NCI-H1105 (cell line): ENCODE measurements at places on chromosomes 2 and 18.

GRCh38 chr18:22503803-22504202 is 86.1 kb upstream of the CTAGE1 start:
- DNase-seq, result no peak

- no peak for DNase-seq
Observed at GRCh38 chr2:59882822-59883221, 670.6 kb downstream of the BCL11A start.

DNA sequence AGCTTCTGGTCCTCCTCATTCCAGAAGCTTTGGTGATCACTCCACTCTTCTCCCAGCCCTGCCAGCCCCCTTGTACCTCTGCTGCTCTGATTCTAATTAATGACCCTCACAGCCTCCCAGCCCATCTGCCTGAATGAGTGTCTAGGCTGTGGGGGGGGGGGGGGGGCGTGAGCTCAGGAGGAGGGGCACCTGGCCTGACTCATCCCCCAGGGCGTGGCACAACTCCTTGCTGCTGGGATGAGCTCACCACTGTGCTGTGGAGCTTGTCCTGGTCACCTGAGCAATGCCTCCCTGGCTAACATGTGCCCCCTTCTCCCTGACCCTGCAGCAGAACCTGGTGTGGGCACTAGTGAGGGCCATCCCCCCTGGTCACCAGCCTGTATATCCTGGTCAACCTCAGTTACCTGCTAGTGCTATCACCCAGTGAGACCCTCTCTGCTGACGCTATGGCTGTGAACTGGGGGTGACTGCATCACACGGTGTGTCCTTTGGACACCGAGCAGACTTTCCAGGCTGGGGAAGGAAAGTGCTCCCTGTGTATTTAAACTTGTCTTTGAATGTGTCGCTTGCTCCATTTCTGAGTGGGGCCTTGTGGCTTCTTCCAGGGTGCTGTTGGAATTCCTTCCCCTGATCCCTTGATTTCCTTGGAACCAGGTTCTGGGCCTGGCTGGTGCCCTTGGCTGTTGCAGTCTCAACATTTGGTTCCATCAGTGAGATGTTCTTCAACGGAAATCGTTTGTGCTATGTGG is 41.5 kb upstream of the PUM2 start:
- DNase-seq, result no peak

DNA sequence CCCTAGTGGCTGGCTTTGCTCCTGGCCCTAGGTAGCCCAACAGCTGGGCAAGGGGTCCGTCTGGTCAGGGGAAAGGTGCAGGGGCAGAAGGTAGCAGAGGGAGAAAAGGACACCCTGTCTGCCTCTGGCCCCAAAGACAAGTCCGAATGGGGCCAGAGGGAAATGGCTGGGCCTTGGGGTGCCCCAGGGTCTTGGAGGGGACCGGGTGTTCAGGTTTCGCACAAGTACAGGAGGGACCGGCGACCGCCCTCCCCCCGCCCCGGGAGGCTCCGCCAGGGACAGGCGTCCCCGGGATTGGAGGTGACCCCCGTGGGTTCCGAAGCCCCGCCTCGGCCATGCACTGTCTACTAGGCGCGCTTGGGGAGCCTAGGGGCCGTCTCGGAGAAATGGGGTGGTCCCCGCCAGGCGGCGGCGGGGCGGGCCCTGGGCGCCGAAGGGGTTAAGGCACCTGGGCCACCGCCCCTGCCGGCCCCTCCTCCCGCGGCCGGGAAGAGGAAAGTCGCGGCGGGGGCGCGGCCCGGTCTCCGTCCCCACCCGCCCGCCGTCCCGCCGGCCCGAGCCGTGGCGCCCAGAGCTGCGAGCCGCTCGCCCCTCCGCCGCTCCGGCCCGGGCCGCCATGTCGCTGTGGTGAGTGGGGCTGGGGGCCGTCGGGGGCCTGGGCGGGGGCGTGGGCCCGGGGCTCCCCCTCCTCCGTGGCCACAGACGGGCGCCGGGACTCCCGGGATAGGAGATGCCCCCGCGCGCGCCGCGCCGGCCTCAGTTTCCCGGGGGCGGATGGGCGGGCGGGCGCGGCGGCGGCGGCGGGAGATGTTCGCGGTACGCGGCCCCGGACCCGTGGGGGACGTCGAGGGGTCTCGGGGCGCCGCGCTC is at the start of gene B3GNT7:
Gene B3GNT7, plus strand, starts transcription at position 523 of the 870 bp plus-strand sequence. Its CDS starts 94 bp downstream, at position 617.
- no peak for DNase-seq

DNA sequence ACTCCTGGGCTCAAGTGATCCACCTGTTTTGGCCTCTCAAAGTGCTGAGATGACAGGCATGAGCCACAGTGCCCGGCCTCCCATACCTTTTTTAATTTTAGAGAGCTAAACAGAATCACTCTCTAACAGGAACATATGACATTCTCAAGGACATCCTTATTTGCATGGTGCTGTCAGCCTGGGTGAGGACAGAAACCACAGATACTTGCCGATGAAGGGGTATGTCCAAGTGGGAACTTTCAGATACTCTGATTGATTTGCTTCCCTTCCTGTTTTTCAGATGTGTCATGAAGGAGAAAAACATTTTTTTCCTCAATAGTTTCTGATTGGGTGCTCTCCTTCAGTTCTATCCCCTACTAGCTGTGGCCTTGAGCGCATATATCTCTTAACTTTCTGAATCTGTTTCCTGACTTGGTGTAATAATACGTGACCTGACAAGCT is 49.6 kb downstream of the MYO3B start:
- no peak for DNase-seq

DNA sequence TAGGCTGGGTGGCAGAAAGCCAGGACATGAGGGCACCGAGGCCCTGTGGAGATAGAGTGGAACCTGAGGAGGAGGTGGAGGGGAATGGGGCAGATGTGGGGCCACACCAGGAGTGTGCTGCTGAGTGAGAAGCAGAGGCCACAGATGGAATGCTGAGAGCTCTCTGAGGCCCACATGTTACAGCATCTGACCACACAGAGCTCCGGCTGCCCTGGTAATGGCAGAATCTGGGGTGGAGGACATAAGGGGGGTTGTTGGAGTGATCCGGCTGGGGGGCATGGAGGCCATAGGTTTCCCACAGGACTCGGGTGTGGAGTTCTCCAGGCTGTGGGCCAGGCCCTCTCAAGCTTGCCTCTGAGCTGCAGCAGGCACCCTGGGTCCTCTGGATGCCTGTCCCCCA is 3.8 kb downstream of the MZT2B start:
- DNase-seq, result no peak

DNA sequence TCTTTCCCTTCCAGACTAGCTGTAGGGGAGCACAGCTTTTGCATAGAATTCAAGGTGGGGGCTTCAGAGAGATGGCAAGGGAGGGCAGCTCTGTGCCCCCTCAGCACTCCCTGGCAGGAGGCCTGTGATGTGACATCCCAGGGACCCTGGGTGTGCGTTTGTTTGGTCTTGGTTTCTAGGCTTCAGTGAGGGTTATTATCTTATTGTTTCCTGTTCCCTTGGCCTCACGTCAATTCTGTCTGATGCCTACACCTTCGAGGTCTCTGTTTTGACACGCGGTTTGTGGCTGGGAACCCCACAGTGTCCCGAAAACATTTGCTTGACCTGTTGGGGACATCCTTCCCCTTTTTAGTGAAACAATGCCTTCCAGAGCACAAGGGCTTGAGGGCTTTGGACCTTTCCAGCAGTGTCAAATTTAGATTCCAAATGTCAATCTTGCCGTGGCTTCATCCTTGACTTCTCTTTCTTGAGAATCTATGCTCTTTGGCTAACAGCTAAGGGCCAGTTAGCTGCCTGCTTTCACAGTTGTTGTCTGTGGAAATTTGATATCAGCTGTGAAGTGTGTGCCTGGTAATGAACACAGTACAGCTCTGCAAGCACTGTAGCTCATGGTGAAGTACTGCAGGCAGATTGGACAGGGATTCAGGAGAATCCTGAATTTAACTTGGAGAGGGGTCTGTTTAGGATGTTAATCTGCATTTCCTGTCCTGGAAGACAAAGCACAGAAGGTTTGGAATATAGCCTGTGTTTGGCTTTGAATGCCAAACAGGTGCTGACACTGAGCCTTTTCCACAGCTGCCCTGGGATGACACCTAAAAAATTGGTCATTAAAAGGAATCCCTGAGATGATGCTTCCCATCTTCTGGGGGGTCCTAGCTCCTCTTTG is 108.2 kb upstream of the CXCR4 start:
- no peak for DNase-seq

DNA sequence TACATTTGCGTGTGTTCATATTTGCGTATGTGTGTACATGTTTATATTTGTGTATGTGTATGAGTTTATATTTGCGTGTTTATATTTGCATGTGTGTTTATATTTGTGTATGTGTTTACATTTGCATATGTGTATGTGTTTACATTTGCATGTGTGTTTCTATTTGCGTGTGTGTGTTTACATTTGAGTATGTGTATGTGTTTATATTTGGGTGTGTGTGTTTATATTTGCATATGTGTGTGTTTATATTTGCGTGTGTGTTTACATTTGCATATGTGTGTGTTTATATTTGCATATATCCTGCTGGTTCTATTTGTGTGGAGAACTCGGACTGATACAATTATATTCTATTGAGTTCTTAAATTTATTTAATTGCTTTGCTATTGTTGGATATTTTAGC is 115.2 kb upstream of the CTDP1 start:
- no peak for DNase-seq

DNA sequence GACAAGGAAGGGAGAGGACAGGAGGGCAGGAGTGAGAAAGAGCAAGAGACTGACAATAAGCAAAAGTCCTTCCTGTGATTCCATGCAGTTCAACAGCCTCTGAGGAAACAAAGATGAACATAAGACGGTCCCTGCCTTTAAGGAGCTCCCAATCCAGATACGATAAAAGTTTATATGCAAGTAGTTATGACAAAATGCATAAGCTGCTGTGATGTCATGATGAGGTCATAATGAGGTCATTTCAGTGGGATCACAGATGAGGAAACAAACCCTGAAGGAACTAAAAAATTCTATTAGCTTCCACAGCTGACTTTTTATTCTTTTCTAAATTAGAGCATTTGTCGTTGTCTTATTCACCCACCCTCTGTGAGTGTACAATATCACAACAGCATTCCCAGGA is 458.5 kb upstream of the ACVR2A start:
- no peak for DNase-seq

- DNase-seq, result no peak
Observed at GRCh38 chr18:34835466-34835865, 125.4 kb downstream of the DTNA start.

- no peak for DNase-seq
Observed at GRCh38 chr2:132478461-132479105, 62.0 kb downstream of the GPR39 start.

DNA sequence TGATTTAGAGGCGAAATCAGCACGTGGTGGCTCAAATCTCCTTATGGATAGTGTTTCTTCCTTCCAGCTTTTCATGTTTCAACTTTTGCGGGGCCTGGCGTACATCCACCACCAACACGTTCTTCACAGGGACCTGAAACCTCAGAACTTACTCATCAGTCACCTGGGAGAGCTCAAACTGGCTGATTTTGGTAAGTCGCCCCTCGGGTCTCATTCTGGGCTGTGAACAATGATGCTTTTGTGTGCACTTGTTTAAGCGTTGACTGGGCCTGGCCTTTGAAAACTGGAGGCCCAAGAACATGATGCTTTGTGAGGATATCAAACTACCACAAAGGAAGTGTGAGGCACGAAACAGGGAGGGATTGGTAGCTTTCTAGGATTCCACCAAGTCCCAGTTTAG is 27.4 kb downstream of the CDK15 start:
- no peak for DNase-seq
